Midbrain (tissue), 1 donor: ENCODE measurements at places on chromosomes 5 and 9.

GRCh38 chr9:116541402-116541801, 145.7 kb upstream of the TRIM32 start:
- DNase-seq, result no peak

- DNase-seq, result no peak
Observed at GRCh38 chr5:76859591-76860247, 9.9 kb downstream of the S100Z start.

- DNase-seq, result no peak
Observed at GRCh38 chr9:108088916-108089315, 599.3 kb upstream of the KLF4 start.

DNA sequence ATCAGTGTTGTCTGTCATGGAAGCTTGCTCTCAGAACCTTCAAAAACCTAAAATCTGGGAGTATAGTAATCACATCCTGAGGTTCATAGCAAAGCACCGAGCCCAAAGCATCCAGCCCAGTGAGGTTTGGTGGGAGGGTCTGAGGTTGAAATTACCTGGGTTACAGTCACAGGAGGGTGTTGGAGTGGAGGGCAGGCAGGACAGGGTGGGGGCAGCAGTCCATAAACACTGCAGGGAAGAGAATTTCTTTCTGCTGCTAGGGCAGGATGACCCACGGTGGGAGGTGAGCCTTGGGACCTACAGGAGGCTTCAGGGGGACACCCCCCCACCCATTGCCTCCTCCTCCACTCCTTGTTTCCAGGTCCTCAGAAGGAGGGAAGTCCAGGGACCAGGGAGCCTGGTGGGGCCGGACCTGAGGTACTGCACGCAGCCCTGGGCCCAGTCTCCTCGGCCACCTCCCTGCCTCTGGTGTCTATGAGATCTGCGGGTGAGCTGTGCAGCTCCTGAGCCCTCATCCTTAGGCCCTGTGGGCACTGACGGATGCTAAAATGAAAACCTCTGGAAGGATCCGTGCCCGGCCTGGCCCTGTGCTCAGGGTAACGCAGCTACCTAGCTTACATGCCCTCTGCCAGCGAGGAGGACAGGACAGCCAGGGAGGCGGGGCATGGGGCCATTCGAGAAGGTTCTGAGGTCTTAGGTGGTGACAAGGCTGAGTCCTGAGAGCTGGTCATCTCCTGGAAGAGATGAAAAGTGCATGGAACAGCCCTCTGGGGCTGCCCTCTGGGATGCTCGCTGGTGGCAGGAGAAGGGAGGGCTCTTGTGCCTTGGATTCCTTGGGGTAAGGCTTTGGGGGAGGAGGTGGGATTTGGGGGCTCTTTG, 1.8 kb upstream of the ADCY2 start:
- no peak for DNase-seq
